A549 treated with CpdA at 1 μM for 4 hours (cell line): ENCODE measurements at places on chromosomes 11 and 22. TPM values are rescaled to one million over a fixed set of nuclear protein-coding genes. Genes with fewer than 3 reads are reported as not detected.

Gene BDNF
- total RNA-seq, result 7.3 to 11.4 TPM (median 8.2 TPM) in 5 replicates

Gene EIF3L
- 250 to 297 TPM (median 288 TPM) in 5 replicates for total RNA-seq

Gene PRR5L
- total RNA-seq, result 7.9 to 15.3 TPM (median 11.0 TPM) in 5 replicates

Gene PPP6R2
- 9.3 to 13.6 TPM (median 13.2 TPM) in 5 replicates for total RNA-seq

Gene FOLR3
- 0.18 to 0.42 TPM in 2 of 5 replicates, not detected in the others for total RNA-seq

Gene CTSW
- 0.10 TPM in 1 of 5 replicates, not detected in the others for total RNA-seq

Gene MMP13
- total RNA-seq, result 0.06 TPM in 1 of 5 replicates, not detected in the others

Gene TXN2
- 56.6 to 74.8 TPM (median 70.7 TPM) in 5 replicates for total RNA-seq

Gene PGM2L1
- 7.8 to 13.6 TPM (median 13.0 TPM) in 5 replicates for total RNA-seq

Gene CCDC134
- total RNA-seq, result 3.3 to 4.1 TPM (median 3.6 TPM) in 5 replicates

Gene B4GALNT4
- total RNA-seq, result 9.3 to 23.3 TPM (median 15.1 TPM) in 5 replicates

Gene OR5A1
- total RNA-seq, result not detected in 5 replicates

Gene FOLR1
- total RNA-seq, result not detected in 5 replicates

Gene KCNK4
- 0.07 to 0.24 TPM in 2 of 5 replicates, not detected in the others for total RNA-seq

Gene CTNND1
- total RNA-seq, result 56.8 to 69.6 TPM (median 66.6 TPM) in 5 replicates

Gene CCDC89
- total RNA-seq, result not detected in 5 replicates

Gene HOATZ
- not detected in 5 replicates for total RNA-seq

Gene SAA2
- total RNA-seq, result 0.07 TPM in 1 of 5 replicates, not detected in the others

Gene GCAT
- total RNA-seq, result 2.4 to 4.0 TPM (median 3.0 TPM) in 5 replicates

Gene EXPH5
- 0.02 to 0.09 TPM (median 0.04 TPM) in 4 of 5 replicates, not detected in the other for total RNA-seq

Gene UNC93B1
- 57.9 to 77.3 TPM (median 69.7 TPM) in 5 replicates for total RNA-seq

Gene GGTLC3
- not detected in 5 replicates for total RNA-seq

Gene CAPN5
- total RNA-seq, result 6.3 to 9.5 TPM (median 7.7 TPM) in 5 replicates

Gene TSSK2
- not detected in 5 replicates for total RNA-seq

Gene ATG16L2
- total RNA-seq, result 3.1 to 5.4 TPM (median 3.5 TPM) in 5 replicates

Gene PAX6
- 1.2 to 3.3 TPM (median 1.7 TPM) in 5 replicates for total RNA-seq

Gene TCF20
- total RNA-seq, result 11.7 to 18.1 TPM (median 13.5 TPM) in 5 replicates
